NCI-H524 treated with DMSO at 0.1 percent for 48 hours (cell line): ENCODE measurements at places on chromosomes 7 and 10.
A peak's percentile ranks its signal among the peaks of the same experiment; 100 is the strongest.

DNA sequence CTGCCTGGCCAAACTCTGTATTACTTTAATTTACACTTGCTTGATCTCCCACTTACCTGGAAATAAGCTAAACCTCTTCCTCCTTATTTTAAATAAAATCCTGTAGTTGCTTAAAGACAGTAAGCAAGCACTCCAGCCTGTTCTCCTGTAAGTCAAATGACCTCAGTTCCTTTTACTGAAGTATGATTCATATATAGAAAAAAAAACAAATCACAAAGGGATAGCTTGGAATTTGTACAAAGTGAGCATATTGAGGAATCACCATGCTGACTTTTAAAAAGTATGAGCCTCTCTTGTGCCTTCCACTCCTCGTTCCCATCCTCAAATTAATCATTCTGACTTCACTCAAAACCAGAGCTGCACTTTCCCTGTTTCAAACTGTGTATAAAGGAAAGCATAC is 52.0 kb downstream of the C10orf90 start:
- DNase-seq: no peak

GRCh38 chr7:75906991-75907667 is 7.8 kb upstream of the POR start:
- DNase-seq: no peak

DNA sequence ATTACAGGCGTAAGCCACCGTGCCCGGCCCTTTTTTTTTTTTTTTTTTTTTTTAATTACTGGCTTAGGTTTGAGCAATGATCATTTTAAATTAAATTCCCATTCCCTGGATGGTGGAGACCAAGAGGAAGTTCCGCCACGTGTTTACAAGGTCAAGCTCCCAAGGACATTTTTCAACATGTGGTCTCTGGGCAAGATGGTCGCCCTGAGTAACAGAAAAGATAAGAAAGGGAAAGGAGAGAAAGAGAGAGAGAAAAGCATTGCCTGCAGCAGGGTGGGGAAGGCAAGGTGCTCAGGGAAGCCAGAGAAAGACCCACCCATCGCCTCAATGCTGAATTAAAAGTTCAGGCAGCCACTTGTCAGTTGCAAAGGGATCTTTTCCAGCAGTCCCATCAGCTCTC is 45.2 kb upstream of the CHST3 start:
- DNase-seq: no peak

DNA sequence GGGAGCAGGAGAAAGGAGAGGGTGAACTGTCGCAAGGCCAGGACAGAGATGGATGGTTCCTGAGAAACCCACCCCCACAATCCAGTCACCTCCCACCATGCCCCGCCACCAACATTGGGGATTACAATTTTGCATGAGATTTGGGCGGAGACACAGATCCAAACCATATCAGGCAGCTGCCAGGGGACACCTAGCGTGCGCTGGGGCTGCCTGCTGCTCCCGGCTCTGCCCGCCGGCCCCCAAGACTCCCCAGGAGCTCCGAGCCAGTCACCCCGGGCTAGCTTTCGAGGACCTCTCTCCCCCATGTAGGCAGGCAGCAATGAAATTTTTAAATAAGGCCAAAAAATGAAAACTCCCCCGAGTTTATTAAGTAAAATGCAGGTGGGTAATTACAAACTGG is 111.7 kb downstream of the UNCX start:
- no peak for DNase-seq

DNA sequence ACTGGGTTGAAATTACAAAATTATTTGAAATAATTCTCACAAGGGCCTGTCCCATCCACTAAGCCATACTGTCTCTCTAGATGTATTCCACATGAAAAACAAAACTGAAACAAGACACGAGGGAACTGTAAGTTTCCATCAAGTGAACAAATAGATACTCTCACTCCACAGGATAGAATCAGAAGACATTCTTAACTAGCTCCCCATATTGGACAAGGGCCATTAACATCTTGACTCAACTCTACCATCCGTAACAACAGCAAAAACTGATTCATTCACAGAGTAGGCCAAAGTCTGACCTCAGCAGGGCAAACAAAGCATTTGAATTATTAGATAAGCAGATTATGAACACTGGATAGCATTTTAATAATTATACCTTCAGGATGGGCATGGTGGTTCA is 29.1 kb downstream of the UBE2H start:
- DNase-seq: no peak

DNA sequence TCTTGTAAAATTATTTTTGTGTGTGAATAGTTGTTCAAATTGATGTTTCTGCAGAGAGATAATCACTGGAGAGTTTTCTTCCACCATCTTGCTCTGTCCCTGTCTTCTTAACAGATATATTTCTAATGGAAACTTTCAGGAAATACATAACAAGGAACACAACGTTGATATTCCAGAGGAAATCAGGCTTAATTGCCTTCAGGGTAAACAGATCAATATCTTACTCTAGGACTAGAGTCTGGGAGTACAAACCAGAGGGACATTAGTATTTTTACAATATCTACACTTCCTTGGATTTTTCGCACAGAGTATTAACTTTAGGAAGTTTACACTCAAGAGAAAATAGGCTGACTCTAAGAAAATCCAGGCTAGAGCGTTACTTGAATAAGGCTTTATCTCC is 159.1 kb downstream of the PFKFB3 start:
- DNase-seq: no peak

GRCh38 chr7:24718977-24719491 is 38.2 kb downstream of the GSDME start:
- no peak for DNase-seq

- DNase-seq: peak; percentile 46
Measured at GRCh38 chr7:7761340-7761973, 43.0 kb upstream of the RPA3 start.

DNA sequence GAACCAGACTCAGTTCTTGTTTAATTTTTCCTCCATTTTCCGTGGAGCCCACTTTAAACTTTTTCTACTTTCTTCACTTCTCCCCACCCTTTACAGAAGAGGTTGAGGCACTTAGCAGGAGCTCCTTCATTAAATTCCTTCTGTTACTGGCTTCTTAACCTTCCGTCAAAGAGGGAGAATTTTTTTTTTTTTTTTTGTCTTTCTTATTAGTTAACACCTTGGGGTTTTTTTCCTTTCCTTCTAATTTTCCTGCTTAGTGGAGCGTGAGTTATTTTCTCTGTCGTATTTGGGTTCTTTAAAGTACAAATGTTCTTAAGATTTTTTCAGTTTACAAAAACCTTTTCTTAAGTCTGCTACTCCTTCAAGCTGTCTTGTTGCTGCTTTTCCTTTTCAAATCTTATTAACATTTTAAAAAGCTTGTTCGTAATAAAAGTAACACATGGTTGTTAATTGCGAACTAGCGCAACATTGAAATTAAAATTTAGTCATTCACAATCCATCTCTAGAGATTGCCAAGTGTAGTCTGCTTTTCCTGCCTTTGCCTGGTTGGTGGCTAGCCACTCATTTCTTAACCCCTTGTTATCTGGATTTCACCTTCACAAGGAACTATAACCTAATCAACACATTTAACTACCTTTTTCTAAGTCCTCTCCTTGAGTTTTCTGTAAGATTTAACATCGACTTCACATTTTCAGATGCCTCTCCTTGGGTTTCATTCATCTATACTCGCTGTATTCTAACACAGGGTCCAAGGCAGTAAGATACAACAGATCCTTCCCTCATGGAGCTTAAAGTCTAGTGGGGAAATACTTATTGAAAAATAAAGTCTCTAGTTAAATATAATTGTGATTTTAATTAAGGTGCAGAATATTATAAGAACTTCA is 2.0 kb downstream of the BMPR1A start:
- no peak for DNase-seq

DNA sequence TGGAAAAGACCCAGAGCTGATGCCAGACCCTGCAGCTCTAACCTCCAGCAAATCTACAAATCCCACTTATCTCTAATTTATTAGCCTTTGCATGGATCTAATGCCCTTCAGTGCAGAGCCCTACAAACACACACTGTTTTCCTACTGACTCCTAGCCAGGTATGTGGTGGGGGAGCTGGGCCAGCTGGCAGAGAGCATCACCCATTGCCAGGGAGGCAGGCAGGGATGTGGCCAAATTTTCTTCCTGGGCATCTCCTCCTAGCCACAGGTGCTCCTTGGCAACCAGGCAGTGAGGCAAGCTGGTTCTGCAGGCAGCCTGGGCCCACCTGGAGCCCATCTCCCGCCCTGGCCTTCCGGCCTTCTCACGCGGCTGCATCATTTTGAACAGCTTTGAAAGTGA is 55.9 kb upstream of the EMX2 start:
- DNase-seq: no peak

GRCh38 chr7:17521437-17521836 is 223.0 kb downstream of the AHR start:
- DNase-seq: no peak

- no peak for DNase-seq
Measured at GRCh38 chr7:107138696-107139420, 29.9 kb upstream of the HBP1 start.

- DNase-seq: peak; percentile 8
Measured at GRCh38 chr10:70474780-70475179, 3.8 kb upstream of the PALD1 start.

GRCh38 chr7:7895754-7896153 is 72.8 kb upstream of the GLCCI1 start:
- no peak for DNase-seq

DNA sequence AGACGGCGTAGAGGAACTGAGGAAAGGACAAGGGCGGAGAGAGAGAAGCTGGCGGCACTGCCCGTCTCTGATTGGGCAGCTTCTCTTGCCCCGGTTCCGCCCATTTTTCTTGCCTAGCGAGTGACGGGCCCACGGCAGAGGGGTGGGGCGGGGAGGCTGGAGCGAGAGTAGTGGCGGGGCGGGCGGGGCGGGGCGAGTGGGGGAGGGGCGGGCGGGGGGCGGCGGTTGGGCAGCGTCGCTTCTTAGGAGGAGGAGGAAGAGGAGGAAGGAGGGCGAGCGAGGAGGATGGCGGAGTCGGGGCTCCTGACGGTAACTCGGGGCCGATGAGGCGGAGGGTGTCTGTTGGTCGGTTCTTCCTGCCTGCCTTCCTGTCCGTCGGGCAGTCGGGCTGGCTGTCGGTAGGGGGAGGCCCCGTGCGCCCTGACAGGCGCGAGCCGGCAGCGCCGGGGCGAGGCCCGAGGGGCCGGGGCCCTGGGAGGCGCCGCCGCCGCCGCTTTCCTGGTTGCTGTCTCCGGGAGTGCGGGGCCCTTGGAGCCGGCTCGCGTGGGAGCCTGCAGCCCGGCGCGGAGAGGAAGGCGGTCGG is at the start of gene SHOC2:
Gene SHOC2 (plus strand): TSS at position 256 of the 583 bp plus-strand sequence. CDS start 44,755 bp downstream, outside the sequence.
- DNase-seq: no peak

GRCh38 chr7:152341914-152342236 is 93.9 kb downstream of the KMT2C start:
- DNase-seq: no peak

DNA sequence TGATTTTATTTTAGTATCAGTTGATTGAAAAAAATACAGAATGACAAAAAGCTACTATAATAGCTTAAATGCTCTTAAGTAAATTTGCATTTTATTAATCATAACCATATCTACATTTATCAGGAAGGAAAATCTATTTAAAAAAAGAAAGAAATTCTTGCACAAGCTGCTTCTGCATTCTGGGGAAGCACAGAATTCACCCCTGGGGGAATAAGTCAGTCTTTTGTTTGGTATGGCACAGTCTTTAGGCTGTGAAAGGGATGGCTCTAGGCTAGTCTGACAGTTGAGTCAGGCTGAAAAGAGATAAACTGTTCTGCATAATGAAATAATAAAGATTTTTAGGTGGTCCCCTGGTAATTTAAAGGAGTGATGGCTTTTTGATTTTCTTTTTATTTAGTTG is 37.9 kb downstream of the HTR7 start:
- DNase-seq: no peak

DNA sequence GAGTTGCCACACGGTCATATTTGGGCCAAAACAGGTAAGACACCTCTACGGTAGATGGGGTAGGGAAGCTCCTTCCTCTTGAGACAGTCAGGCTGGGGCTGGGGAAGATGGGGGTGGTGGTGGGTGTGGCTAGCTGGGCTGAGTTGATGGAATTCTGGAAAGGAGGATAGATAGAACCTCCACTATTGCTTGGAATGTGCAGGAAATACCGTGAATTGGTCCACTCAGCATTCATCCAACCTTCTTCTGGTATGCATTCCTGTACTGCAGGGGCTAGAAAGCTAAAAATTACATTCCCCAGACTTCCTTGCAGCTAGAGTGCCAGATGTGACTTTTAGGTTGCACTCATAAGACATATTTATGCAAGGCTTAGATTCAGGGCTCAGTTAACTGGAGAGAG is 24.8 kb downstream of the TLX1 start:
- DNase-seq: no peak

GRCh38 chr7:46900312-46901263 is 681.3 kb downstream of the TNS3 start:
- no peak for DNase-seq

GRCh38 chr10:90352288-90352687 is 505.6 kb downstream of the HTR7 start:
- DNase-seq: no peak

GRCh38 chr10:5385224-5385623 is 19.4 kb downstream of the TUBAL3 start:
- DNase-seq: no peak

- no peak for DNase-seq
Measured at GRCh38 chr10:6953271-6953801, 373.3 kb upstream of the PRKCQ start.

- no peak for DNase-seq
Measured at GRCh38 chr7:133398506-133398905, 145.6 kb downstream of the EXOC4 start.

- no peak for DNase-seq
Measured at GRCh38 chr7:130880668-130881067, 146.7 kb upstream of the KLF14 start.

GRCh38 chr7:48760528-48761265 is 163.7 kb upstream of the CDC14C start:
- DNase-seq: no peak

DNA sequence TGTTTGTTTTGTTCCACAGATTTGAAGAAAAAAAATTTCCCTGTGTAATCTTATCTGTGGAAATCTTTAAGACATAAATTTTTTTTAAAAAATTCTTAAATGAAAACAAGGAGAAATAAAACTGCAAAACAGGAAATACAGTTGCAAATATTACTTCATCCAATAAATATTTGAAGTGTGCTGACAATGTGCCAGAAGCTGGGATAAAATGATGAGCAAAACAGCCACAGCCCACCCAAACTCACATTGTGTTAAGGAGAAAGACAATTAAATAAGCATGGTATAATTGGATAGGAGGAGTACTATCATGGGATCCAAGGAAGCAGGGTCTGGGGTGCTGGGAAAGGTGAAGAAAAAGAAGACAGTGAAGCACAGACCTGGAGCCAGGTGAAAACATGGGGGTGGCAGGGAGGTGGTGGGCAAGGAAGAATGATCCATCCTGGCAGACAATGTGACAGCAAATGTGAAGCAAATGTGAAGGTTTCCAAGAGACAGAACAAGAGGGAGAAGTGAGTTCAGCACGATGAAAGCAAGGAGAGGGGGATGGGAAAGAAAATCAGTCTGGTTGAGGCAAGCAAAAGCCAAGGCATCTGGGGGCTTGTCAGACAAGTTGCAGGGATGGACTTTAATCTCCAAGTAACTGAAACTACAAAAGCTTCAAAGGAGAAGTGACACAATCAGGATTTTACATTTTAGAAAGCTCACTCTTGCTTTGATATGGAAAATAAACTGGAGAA is 135.9 kb downstream of the HIBADH start:
- no peak for DNase-seq

GRCh38 chr7:116686812-116687419 is 14.9 kb downstream of the MET start:
- no peak for DNase-seq
